Right cardiac atrium (tissue), 5 donors: ENCODE measurements at places on chromosomes 5 and 9. TPM values are rescaled to one million over a fixed set of nuclear protein-coding genes. Genes with fewer than 3 reads are reported as not detected.

DNA sequence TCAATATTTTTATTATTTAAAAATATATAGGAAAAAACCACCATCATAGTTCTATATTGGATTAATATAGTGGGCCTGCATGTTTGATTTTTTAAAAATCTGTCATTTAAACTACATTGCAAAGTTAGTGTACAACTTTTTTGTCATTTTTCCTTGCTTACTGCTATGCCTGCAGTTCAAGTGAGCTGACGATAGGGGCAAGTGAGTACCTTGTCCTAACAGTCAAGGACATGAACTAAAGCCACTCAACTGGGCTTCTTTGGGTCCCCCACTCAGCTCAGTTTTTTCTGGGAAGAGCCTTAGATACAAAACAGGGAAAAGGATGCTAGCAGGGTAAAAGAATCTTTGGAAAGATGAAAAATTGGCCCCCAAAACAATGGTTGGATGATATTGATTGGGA, 269.9 kb downstream of the MAN2A1 start:
- DNase-seq = no peak

DNA sequence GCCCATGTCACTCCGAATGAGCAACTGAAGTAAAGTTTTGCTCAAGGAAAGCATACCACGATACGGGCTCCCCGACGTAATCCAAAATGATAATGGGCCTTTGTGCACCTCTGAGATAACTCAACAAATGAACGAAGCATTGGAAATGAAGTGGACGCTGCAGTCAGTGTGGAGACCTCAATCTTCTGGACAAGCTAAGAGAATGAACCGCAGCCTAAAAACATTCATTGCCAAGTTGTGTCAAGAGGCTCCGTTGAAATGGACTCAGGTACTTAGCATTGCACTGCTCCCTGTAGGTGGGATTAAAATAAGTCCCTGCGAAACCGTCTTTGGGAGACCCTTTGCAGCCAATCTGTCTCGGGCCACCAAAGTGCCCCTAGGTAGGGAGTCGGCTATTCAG, 3.9 kb upstream of the LCN9 start:
- no peak for DNase-seq

GRCh38 chr5:95620030-95620869, at the start of gene GPR150:
Gene GPR150 (plus strand): TSS chr5:95620087. CDS start chr5:95620276, 189 bp downstream.
- DNase-seq = peak; percentile 79

The C9orf43 gene
- total RNA-seq = 0.47 TPM

The RUSC2 gene
- total RNA-seq = 41.4 TPM

DNA sequence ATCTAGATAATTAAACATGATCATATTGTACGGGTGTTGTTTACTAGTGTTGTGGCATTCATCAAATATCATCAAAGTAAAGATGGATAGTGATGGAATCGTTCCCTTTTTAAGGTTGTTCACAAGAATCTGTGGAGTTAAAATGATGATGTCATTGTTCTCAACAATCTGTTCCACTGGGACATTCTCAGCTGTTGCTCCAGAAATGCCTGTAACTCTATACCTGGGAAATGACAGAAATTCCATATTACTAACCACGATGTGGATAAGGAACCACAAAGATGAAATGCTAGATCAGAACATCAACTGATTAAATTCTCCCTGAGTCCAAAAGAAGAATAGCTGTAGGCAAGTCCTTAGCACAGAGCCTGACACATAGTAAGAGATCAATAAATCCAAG, 38.0 kb downstream of the RIGI start:
- no peak for DNase-seq
